ENCODE measurements at places on chromosomes 13 and 19.

DNA sequence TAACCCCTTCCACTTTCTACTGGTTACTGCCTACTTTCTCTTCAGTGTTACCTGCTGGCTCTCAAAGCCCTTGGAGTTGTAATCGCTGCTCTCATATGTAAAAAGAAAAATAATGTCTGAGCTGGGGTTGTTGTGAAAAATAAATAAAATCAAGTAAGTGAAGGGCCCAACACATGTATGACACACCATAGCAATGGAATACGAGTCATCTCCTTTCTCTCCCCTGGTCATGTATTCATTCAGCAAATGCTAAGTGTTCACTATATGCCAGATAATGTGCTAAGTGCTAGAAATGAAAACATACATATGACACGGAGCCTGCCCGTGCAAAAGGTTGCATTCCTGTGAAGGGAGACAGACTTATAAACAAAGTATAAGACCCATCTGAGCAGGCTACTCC lies 535.0 kb downstream of the RFC3 start:
- DNase-seq, result no peak

DNA sequence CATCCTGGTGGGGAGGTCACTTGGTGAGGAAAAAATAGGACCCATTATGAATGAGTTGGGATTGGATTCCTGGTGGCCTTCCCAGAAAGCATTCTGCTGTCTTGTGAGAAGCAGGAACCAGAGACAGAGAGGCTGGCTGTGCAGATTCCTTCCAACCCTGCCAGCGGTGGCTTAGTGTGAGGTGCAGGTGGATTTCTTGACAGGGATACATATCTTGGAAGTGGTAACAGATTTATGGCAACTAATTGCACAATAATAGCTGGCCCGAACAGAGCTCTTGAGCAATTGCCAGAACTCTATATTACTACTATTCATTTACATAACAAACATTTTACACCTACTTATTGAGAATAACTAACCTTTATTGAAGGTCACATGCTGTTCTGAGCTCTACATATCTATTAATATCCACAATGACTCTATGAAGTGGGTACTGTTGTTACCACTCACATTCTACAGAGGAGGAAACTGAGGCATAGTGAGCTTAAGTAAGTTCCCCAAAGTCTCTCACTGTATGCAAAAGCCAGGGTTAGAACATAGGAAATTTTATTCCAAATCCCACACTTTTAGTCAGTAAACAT lies 173.9 kb upstream of the SERP2 start:
- DNase-seq, result no peak

GRCh38 chr19:29798774-29799497 lies 12.9 kb upstream of the CCNE1 start:
- no peak for DNase-seq

DNA sequence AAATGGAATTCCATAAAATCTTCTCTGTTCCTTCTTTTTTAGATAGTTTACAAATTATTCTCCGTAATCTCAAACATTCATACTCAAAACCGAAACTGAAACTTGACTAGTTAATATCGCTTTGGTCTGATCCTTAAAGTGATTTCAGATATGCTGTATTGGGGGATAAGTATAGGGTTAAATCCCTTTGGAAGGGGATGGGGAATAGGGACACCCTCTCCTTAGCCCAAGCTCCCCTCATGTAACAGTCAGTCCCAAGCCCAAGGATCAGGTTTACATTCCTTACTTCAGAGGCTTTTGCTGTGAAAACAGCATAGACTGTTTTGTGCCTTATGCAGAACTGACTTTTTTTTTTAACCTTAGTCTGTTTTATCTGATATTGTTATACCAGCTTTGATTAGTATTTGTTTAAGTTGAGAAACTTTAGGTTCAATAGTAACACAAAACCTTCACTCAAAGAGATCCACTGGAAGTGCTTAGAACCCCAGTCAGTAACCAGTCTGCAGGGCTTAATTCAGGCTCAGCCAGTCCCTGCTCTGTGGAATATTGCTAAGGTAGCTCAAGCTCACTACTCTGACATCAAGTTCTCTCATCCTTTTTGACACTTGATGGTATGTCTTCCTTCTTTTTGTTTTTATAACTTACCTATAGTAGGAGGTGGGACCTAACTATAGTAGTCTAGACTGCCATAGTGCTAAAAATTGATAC lies 10.5 kb downstream of the CDADC1 start:
- no peak for DNase-seq

- no peak for DNase-seq
Observed at GRCh38 chr13:38228322-38228721, 121.3 kb upstream of the UFM1 start.

DNA sequence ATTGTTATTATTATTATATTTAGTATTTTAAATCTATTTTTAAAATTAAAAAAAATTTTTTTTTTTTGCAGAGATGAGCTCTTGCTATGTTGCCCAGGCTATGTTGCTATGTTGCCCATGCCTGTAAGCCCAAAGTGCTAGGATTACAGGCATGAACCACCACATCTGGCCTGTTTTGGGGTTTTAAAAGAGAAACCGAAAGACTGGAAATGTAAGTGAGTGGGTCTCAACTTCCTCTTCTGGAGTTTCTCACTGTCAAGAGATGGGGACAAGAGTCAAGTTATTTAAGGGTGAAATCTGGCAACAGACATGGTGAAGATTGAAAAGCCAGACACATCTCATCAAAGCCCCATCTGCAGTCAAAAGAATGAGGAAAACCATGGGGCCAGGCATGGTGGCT lies 4.2 kb upstream of the OR7G3 start:
- no peak for DNase-seq

DNA sequence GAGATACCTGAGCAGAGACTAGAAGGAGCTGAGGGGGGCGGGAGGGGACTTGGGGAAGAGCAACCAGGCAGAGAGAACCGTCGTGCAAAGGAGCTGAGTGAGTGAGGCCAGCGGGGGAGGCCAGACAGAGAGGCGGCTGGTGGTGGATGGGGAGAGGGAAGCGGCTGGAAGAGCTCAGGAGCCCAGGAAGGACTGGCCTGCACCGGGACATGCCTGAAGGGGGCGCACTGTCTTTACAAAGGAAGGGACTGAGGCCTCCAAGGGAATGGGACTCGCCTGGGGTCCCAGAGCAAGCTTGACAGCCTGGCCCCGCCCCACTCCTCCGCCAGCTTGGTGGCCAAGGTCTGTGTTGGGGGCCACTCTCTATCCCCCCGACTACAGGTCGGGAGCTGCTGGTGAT lies 14.9 kb downstream of the ONECUT3 start:
- DNase-seq, result no peak

DNA sequence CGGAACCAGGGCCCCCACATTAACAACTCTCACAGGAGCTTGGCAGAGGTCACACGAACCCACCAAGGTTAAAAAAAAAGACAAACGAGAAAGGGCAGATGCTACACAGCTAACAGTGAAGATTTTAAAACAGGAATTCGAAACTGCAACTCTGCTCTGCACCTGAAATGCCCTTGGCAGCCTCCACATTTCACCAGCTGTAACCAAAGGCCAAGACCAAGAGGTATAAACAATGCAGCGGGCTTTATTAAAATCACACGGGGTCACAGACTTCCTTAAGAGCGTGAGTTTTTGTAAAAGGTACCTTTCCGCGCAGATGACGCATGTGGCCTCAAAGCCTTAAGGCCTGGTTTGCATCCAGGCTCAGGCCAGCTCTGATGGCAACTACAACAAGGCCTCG lies 88.2 kb downstream of the STK24 start:
- DNase-seq, result no peak

- no peak for DNase-seq
Observed at GRCh38 chr13:71786875-71787274, 80.1 kb downstream of the DACH1 start.

- DNase-seq, result no peak
Observed at GRCh38 chr19:10553087-10553667, 9.5 kb downstream of the ATG4D start.

- DNase-seq, result no peak
Observed at GRCh38 chr13:74931698-74932433, 550.1 kb downstream of the TBC1D4 start.

- peak; percentile 71 for DNase-seq
Observed at GRCh38 chr13:20702915-20703779, at the start of gene IL17D. Gene IL17D (plus strand): TSS chr13:20703699. CDS start chr13:20704002, 303 bp downstream.

- DNase-seq, result no peak
Observed at GRCh38 chr19:49333418-49333805, 1.8 kb upstream of the CD37 start.

- DNase-seq, result no peak
Observed at GRCh38 chr19:15234431-15235130, 2.3 kb upstream of the EPHX3 start.

- peak; percentile 78 for DNase-seq
Observed at GRCh38 chr19:45496349-45496953, 396 bp downstream of the RTN2 start.

DNA sequence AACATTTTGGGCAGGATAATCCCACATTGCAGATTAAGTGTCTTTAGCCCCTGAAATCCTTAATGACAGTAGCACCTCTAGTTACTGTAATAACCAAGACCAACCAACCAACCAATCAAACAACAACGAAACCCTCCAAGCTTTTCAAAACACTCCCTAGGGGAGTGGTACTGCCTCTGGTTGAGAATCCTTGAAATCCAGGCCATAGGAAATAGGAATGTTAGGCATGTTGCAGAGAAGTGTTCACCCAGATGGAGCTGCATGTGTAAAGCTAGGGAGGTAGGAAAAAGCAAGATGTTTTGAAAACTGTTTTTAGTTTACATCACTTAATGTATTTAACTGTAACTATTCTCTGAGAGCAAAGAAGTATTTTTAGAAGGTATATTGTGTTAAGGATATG lies 4.5 kb downstream of the LACC1 start:
- no peak for DNase-seq

- DNase-seq, result no peak
Observed at GRCh38 chr19:23774524-23774971, 15.9 kb upstream of the ZNF681 start.

- DNase-seq, result no peak
Observed at GRCh38 chr13:96532804-96533203, 442.9 kb downstream of the HS6ST3 start.

DNA sequence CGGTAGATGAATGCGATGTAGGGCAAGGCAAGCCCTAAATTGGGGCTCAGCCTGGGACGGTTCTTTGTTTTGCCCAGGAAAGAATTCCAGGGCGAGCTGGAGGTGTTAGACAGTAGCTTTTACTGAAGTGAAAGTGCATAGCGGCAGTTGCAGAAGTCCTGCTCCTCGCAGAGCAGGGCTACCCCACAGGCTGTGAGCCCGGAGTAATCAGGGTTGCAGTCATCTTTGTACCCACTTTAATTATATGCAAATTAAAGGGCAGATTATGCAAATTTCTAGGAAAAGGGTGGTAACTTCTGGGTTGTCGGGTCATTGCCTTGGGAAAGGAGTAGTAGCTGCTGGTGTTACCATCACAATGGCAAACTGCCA lies 30.5 kb downstream of the VAV1 start:
- DNase-seq, result no peak

DNA sequence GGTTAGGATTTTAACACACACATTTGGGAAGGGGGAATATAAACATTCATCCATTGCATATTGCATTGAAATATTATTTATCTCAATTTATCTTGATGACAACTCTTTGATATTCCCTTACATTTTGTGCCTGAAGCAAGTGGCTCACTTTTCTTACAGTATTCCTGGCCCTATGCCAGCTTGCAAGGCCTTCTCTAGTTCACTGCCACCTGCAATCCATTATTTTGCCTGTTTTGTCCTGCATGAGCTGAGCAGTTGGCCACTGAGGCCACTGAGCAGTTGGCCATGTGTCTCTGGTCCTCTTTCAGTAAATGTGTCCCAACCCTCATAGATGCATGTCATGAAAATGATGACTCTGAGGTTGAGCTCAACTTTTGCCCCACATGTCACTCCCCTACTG lies 49.8 kb downstream of the CBY2 start:
- DNase-seq, result no peak

DNA sequence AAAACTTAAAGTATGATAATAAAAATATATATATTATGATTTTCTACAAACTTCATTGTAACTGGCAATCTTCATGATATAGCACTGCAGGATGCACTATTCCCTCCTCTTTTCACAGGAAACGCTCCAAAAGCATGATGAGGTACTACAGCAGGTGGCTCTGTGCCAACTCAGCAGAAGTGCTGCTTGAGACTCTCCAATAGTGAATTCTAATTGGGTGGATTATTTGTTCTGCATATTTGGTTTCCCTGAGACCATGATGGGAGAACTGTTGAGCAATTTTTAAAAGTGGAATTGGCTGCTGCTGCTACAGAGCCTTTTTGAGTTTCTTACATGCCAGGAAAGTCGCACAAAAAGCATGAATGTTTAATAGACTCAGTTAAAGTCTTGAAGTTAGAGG lies 1782.4 kb upstream of the PCDH20 start:
- no peak for DNase-seq

- no peak for DNase-seq
Observed at GRCh38 chr13:36840718-36841250, 21.8 kb downstream of the RFXAP start.

DNA sequence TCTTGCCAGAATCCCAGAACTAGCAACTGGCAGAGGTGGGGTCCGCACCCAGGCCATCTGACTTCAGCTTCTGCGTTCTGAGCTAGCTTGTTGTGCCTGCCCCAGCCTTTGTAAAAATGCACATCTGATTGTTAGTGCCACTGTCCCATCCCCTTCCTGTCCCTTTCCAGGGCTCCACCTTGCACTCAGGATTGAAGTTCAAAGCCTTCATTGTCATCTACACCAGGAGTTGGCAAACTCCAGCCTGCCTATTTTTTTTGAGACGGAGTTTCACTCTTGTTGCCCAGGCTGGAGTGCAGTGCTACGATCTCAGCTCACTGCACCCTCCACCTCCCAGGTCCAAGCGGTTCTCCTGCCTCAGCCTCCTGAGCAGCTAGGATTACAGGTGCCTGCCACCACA lies 2.9 kb downstream of the THOP1 start:
- no peak for DNase-seq

- DNase-seq, result peak; percentile 81
Observed at GRCh38 chr13:73059460-73060250, 850 bp downstream of the KLF5 start.

DNA sequence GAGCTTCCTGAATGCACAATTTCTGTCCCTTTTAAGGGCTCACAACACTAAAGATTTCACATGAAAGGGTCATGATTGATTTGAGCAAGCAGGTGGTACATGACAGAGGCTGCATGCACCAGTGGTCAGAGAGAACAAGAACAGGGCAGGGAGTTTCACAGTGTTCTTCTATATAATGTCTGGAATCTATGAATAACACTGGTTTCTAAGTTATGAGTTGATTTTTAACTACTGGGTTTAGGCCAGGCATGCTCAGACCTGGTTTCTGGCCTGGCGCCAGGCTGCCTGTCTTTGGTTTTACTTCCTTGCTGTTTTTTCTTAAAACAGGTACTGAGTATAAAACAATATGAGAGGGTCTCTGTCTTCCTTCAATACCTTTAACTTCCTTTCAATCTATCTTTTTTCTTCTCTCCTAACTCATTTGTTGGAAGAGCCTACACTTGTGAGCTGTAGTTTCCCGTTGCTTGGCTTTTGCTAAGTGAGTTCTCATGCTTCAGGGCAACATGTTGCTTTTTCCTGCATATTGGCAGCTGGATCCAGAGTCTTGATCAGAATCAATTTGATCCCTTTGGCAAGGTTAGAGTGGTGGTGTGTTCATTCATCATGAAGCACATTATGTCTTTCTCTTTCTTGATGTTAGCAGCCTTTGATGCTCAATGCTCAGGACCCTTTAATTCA lies 38.5 kb upstream of the FGF14 start:
- no peak for DNase-seq
